Stimulated activated CD4-positive, alpha-beta T cell treated with anti-CD3 and anti-CD28 coated beads, Interleukin-1b, Interleukin-23, amount 100 ng/mL, for 4 hours (primary cell): ENCODE measurements at places on chromosomes 2 and 18.

DNA sequence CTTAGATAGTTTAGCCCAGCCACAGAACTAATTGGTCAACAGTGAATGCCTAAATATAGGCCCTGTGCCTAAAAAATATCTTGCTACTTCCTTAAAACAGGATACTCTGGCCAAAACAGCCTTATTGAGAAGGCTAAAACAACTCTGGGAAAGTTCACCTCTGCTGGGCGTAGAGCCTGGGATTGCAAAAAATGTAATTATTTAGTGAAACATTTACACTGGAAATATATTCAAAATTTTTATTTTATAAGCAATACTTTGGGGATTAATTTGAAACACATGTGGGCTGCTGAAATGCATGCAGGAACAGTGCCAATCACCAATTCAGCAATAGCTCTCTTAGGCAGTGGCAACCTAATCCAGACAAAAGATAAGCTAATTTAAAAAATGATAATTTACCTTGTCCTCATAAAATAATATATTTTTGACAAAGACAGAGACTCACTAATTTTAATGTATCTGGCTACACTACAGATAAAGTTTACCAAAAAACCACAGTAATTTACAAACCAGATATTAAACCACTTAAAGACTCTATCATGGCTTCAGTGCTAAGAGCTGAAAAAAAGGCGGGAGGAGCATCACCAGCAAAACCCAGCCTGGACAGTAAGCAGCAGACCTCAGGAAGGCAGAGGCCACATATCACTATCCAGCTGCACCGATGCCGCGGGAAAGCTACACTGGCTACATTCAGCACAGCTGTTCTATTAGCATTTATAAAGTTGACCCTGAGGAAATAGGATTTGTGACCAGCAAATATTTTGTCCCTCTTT is 18.5 kb downstream of the TRAK2 start:
- no peak for DNase-seq

DNA sequence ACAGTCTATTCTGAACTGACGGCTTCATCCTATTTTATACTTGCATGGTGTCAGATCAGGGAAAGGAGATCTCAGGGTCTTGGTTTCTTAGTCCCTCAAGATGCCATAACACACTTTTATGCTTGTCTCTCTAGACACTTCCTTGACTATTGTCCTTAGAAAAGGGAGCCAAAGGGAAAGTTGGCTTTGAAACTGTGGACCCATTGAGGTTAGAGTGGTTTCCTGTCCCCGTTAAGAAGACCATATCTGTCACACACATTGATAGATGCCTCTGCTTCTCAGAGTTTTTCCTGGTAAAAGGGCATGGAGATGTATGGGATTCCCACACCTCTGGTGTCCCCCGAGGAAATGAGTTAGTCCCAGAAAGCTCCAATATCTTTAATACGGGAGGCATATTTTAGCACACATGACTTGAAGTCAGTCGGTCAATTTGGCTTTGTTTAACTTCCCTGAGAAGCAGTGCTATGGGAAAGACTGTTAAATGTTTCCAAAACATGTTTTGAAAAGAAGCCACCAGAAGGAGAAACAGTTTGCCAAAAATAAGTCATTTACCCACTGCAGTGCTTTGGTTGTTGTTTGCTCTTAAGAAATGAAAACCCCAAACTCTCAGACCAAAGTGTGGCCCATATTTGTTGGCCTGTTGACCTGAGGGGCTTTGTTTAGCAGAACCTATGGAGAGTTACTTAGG is 133.4 kb upstream of the CXCR4 start:
- no peak for DNase-seq

GRCh38 chr2:133421516-133422324 is 146.5 kb downstream of the NCKAP5 start:
- DNase-seq, result no peak

- no peak for DNase-seq
These were observed 61.0 kb downstream of the TBC1D8 start for GRCh38 chr2:101089942-101090799.

- DNase-seq, result no peak
These were observed 9.2 kb upstream of the MAP4K4 start for GRCh38 chr2:101688261-101688660.

GRCh38 chr2:207670887-207671286 is 40.6 kb upstream of the CCNYL1 start:
- no peak for DNase-seq

DNA sequence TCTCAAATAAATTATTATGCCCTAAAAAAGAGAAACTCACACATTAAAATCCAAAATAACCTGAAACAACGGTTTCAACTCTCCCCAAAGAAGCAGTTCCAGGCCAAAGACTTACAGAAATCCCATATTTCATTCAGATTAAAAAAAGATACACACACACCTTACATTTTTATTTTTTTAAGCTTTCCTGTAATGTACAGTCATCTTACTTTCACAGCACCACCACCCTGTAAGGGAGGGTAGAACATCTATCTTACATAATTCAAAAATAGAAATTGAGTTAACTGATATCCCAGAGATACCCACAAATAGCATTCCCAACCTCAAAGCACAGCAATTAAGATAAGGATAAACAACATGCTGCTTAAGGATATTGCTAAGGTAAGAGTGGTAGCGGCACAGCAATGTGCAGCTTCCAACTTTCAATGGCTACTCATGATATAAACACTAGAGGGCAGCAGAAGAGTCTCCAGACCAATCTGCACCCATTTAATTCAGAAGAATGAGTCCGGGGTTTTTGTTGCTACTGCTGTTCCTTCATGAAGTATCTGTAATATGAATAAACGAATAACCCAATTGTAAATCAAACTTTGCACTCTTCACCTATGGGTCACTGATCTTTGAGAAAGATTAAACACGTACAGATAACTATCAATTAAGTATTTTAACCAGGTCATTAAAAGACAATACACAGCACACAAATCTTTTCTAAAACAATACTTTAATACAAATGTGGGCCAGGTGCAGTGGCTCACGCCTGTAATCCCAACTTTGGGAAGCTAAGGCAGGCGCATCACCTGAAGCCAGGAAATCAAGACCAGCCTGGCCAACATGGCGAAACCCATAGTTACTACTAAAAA is 11.3 kb downstream of the GFPT1 start:
- DNase-seq, result no peak

DNA sequence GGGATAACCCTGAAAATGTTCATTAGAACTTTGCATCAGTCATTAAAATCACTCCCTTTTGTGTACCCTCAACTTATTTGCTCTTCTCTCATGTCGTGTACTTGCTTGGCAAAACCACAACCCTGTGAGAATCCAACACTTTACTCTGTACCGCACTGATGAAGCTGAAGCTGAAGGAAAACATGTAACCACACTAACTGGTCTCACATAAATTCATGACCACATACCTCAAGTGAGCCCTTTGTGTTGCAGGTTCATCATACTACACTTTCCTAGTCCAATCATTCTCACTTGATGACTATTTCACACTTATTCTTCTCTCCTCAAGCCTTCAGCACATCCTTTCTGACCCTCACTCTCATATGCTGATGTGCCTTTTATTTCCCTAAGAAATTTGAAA is 175.4 kb downstream of the DPP4 start:
- no peak for DNase-seq

DNA sequence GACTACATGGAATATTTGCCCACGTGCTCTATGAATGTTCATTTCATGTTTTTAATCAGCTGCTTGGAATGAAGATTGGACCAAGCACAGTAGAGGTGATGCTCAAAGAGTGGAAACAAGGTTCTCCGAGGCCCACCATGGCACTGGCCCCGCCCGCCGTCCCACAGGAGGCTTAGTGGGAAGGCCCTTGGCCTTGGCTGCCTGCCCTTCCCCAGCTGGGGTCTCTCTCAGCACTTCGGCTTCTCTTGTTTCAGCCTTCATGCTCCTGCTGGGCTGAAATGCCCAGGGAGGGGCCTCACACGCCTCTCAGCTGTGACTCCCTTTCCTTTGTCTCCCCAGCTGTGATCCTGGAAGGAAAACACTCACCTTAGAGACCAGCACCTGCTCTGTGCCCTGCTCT is 833.2 kb downstream of the GALR1 start:
- DNase-seq, result no peak

DNA sequence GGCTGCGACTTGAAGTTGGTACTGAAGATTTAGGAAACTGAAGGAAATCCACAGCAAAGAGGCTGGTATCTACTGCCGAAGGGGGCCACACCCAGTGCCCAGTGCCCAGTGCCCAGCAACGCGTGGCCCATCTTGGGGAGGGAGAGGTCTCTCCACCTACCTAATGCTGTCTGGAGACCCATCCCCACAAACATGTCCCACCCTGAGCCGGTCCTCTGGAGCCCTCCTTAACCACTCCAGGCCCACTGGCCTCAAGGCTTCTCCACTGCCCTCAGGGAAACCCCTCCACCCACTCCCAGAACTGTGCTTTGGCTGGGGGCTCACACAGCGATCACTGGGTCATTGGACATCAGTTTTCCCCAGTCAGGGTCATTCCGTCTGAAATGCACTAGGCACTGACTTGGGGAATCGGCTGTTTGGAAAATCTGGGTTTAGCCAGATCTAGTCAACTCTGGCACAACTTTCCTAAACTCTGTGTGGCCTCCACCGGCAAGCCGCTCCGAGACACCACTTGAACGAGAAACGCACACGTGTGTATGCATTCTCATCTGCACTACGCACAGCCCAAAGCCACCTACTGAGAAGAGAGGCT is 20.1 kb downstream of the GPR55 start:
- no peak for DNase-seq

DNA sequence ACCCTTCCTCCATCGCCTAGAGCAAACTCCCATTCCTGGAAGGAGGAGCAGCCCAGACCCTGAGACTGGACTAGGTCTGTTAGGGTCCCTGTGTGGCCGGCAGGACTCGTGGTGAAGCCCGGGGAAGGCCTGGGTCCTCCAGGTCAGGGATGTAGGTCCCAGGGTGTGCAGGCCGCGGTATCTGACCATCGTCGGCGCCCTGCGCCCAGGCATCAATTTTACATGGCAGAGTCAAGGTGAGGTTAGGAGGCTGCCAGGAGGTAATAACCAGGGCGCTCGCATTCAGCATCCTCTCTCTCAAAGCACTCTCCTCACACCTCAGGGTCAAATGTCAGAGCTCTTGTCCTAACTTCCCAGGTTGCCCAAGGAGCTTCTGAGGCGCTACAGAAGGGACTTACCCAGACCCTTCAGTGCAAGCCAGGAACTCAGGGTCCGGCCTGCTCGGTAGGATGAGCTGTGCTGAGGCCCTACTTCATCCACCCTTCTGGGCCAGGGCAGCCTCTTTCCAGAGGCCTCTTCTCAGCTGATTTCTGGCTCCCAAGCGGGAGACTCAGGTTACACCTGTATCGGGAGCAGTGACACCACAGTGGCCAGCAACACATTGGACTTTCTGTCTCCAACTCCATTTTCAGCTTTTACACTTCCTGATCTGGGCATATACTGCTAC is 628 bp downstream of the SH2D6 start:
- DNase-seq, result no peak

GRCh38 chr2:207157162-207157481 is 8.6 kb downstream of the KLF7 start:
- no peak for DNase-seq

- no peak for DNase-seq
These were observed 103.8 kb upstream of the CDC42EP3 start for GRCh38 chr2:37774976-37775907.

DNA sequence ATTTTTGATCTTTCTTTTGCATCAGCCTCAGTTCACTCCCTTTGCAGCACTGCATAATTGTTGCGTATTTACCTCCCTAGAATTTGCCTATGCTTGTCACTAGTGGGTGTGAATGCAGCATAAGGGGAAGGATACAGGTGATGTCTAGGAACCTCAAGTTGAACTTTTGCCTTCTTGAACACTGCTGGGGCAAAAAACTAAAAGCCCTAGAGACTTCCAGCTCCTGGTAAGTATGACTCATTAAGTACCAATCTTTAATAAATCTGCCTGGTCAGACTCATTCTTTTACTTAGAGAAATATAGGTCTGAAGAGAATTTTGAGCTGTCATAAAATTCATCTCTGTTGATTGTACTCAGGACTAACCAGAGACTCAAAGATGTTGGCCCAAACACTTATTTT is 547.3 kb upstream of the FANCL start:
- DNase-seq, result no peak

GRCh38 chr2:7930800-7931635 is 750.8 kb upstream of the ID2 start:
- DNase-seq, result no peak

DNA sequence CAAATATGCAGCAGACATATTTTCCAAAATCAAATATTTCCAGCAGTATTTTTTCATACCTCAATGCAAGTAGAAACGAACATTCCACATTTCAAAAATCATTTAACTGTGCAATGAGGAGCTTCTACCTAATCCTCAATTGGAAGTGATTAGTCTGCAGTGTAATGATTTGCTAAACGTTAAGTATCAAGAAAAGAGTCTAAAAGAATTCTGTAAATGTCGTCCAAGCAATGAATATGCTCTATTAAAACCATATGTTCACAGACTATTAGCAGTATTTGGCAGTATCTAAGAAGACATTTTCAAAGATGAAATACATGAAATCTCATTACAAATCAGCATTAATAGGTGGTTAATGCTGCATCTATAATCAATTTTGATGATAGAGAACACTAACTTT is 15.9 kb downstream of the DYM start:
- DNase-seq, result no peak

- no peak for DNase-seq
These were observed 81.6 kb downstream of the PMS1 start for GRCh38 chr2:189865826-189866225.

- no peak for DNase-seq
These were observed 69.2 kb downstream of the AP1S3 start for GRCh38 chr2:223768179-223768578.

GRCh38 chr2:241413929-241414580 is 58.0 kb downstream of the FARP2 start:
- no peak for DNase-seq

- DNase-seq, result no peak
These were observed 224.8 kb downstream of the SOCS6 start for GRCh38 chr18:70513502-70514171.

- no peak for DNase-seq
These were observed 427.5 kb downstream of the LRATD1 start for GRCh38 chr2:15059870-15060512.

DNA sequence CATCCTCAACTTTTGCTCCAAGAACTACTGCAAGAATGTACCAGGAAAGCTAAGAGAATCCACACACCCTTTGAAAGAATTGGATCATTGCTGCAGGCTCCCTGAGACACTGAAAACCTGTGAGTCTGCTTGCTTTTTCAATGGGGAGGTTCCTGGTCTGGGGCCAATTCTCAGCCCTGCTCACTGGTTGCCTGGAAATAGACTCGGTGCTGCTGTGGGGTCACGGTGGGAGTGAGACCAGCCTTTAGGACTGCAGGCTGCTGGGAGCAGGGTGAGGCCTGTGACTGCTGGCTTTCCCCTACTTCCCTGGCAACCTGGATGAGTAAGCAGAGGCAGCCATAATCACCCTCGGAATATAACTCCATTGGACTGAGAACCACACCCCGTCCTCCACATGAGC is 569.3 kb downstream of the DPP10 start:
- no peak for DNase-seq

- no peak for DNase-seq
These were observed 127.7 kb downstream of the DYSF start for GRCh38 chr2:71581026-71581425.
